ENCODE measurements at places on chromosomes 2 and 18.
A peak's percentile ranks its signal among the peaks of the same experiment; 100 is the strongest.

- peak; percentile 7 for DNase-seq
Measured at GRCh38 chr2:11343650-11344341, 640 bp downstream of the ROCK2 start.

- no peak for DNase-seq
Measured at GRCh38 chr2:219125886-219126270, 34.7 kb downstream of the NHEJ1 start.

DNA sequence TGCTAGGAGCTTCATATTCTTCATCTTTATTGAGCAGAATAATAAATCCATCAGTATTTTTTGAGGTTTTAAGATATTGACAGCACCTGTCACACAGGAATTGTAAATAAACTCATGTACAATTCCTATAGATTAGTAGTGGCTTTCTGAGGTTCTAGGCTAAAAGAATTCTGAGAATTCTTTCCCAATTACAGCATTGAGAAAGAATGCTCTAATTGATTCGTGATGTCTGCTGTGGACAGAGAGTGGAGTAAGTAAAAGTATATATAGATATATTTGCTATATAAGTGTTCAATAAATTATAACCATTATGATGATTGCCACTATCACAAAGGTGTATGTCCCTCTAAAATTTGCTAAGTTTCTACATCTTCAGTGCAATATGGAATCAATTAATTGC lies 186.5 kb upstream of the NRP2 start:
- no peak for DNase-seq

DNA sequence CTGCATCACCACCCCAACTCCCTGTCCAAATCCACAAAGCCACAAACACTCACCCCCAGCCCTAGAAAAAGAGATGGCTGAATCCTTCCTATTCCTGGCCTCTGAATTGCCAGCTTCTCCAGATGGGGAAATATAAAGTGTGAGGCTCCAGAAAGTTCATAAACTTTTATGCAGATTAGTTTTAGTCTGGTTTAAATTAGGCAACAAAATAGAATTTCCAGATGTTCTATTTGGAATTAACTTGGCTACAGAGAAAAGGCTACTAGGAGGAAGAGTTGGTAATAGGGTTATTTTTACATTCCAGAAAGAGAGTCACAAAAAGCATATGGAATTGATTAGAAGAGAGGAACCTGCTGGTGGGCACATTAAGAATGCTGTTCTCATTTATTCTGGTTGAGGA lies 56.0 kb downstream of the EN1 start:
- DNase-seq: no peak

GRCh38 chr2:38709567-38710194 lies 41.5 kb downstream of the SRSF7 start:
- no peak for DNase-seq

DNA sequence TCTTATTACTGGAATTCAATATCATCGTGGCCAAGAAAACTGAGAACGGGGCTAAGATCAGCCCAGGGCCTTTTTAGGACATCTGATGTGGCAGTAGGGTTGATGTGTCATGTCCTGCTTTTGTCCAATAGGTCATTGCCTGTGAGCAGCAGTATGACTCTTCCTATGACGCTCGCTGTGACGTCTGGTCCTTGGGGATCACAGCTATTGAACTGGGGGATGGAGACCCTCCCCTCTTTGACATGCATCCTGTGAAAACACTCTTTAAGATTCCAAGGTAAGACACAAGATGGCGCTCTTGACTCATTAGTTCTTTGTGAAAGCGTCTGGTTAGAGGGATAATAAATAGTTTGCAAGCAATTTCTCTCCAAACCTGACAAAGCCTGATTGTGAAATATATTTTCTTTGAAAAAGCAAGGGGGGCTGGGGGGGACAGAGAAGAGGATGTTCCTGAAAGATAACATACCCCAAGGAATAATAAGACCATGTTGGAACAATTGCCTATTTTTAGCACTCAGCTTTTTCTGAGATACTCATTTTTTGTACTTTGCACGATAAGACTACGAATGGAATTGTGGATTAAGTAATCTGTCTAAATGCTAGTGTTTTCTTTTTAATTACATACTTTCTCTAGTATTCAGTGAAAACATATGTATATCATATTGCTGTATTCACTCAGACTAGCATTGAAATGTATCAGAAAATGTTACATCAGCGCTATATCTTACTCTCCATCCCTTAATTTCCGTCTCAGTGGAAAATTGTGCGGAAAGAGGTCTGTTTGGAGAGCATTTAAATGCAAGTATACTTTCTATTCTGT lies 58.1 kb downstream of the MYO3B start:
- DNase-seq: no peak

- no peak for DNase-seq
Measured at GRCh38 chr2:217736776-217737550, 265.8 kb downstream of the TNS1 start.
